Left cardiac atrium (tissue), 4 donors: ENCODE measurements at places on chromosomes 7 and 10. TPM values are rescaled to one million over a fixed set of nuclear protein-coding genes. Genes with fewer than 3 reads are reported as not detected.

Gene RPEL1
- not detected for total RNA-seq

Gene TUBB8
- not detected for total RNA-seq

Gene GPR37
- total RNA-seq = 0.32 TPM

Gene ASB15
- 18.9 TPM for total RNA-seq

Gene OR2A5
- total RNA-seq = not detected

Gene ATP6V0A4
- total RNA-seq = not detected
